ENCODE measurements at places on chromosomes 5 and 9.

DNA sequence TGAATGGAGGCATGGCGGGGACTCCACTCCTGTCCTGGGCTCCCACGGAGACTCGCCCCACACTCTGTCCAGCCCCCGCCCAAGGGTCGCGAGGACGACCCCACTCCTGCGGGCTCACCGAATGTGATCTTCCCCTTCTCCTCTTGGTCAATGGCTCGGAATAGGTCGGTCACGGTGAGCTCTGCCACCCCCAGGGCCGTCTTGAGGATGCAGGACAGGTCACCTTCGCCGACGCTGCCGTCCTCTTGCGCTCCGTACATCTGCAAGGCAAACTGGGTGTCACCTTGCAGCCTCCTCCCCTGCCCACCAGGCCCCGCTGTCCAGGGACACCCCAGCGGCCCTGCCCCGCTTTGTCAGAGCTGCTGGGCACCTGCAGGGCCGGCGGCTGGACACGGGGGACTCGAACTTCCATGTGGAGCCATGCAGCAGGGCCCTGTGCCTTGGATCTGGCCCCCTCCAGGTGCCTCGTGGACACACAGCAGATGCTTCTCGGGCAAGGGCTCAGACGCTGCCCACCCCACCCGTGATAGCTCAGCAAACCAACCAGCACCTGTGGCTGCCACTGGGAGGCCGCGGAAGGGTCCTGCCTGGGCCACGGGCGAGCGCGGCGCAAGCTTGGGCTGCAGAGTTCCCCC is 21.5 kb upstream of the SLC6A3 start:
- no peak for DNase-seq

DNA sequence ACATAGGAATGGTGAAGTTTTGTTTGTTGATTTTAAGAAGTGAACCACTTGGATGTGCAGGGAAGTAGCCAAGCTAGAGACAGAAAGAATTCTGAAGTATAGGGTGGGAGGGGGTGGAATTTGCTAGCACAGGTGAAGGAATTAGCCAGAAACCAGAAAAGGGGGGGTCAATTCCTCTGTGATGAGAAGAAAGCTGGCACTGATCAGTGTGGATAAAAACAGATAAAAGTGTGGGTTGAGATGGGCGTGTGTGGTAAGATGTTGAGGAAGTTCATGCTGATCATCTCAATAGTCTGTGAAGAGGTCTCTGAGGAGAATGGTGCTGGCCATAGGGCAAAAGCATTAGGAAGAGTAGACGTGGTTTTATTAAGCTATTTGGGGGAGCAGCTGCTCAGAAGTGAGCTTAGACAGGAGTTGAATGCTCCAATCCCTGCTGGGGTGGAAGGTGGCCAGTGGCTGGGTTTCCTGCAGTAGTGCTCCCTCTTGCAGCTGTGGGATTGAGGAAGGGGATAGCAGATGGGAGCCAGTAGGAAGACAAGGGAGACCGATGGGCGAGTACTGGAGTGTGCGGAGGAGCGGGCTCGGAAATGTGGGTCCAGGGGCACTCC is 88.7 kb upstream of the ELL2 start:
- DNase-seq = no peak

- DNase-seq = no peak
Measured at GRCh38 chr9:77562019-77562748, 85.9 kb downstream of the GNA14 start.

- no peak for DNase-seq
Measured at GRCh38 chr9:69141851-69142250, 32.2 kb upstream of the TJP2 start.

- no peak for DNase-seq
Measured at GRCh38 chr9:132854832-132855231, 23.3 kb downstream of the AK8 start.

GRCh38 chr9:108142504-108143201 is 653.1 kb upstream of the KLF4 start:
- DNase-seq = no peak

DNA sequence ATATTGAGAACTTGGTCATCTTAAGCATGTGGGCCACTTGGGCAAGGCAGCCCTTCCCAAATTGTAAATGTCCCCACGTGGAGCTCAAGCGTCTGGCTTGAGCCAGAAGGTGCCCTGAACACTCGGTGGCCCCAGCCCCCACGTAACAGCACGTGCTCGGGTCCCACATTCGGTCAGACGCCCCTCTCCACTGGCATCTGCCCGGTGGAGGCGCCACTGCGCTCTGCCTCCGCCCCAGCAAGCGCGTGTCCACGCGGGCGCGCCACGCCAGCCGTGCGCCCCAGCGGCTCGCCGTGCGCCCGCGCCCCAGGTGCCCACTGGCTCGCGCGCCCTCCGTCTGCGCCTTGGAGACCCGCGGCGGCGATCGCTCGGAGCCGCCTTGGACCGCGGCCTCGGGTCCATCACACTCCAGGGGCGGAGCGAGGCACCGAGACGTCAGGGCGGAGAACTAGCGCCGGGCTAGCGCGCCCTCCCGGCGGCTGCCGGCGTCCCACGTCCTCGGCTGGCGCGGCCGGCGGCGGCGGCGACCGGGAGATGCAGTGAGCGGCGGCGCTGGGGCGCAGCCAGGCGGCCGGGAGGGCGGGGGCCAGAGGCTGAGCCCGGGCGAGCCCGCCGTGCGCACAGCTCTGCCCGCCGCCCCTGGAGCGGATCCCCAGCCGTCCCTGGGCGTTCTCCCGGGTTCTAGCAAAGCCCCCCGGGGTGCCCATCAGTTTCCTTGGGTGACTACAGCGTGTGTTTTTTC is at the start of gene PALM2AKAP2:
Gene PALM2AKAP2 (plus strand): TSS at position 488 of the 742 bp plus-strand sequence. CDS start 291 bp downstream, outside the sequence.
- peak; percentile 9 for DNase-seq

DNA sequence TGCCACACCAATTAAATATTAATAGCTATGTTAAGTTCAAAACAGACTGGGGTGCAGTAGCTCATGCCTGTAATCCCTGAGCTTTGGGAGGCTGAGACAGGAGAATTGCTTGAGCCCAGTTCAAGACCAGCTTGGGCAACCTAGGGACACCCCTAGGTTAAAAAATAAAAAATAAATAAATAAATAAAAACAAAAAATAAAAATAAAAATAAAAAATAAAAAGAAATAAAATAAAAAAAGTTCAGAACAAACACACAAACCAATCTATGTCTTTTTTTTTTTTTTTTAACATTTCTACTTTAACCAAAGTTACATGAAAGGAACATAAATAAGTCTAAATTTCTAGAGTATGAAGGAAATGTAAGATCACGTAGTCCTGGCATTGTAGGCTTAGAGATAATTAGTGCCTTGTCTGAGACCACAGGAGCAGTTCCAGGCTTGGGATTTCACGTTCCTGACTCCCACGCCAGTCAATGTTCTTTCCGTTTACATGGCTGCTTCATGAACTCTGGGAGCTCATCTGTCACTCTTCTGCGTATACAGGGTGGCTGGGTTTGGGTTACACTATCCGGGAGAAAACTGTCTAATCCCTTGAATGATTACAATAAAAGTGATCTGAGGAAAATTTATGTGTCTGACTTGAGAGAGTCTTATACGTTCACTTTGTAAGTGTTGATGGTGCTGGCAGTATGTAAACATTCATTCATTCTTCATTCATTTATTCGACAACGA is 85.2 kb downstream of the KIAA1958 start:
- DNase-seq = no peak

DNA sequence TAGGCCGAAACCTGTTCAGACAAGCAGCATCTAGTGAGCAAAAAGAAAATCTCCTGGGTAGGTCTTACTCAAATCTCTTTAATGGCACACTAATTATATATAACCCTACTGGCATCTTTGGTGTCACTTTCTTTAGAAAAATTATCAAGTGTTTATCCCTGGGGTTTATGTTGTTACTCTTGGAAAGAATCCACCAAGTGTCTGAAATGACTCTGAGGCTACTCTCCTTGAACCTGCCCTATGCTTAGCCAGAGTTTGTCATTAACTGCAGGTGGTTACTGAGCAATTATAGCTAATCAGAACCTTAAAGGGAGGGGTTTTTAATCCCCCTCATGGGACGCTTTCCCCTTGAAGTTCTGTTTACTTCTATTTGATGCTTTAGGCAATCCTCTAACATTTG is 381.9 kb downstream of the PLK2 start:
- DNase-seq = no peak

GRCh38 chr5:126460977-126461376 is 37.8 kb downstream of the GRAMD2B start:
- no peak for DNase-seq

GRCh38 chr5:111144352-111144930 is 52.3 kb downstream of the WDR36 start:
- DNase-seq = no peak

DNA sequence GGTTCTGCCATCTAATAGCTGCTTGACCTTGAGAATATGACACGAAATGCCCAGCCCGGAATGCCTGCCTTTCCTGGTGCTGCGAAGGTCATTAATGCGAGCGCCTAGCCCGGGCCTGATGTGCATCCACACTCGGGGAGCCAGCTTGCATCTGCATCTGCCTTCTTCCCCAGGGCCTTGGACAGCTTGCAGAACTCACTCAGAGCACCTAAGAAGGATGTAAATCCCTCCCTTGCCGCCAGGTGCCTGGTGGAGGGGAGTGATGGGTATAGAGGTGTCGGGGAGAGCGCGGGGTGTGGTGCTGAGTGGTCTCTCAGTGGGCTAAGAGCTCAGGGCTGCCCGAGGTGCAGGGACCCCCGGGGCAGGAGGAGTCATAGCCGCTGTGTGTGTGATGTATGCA is 127.2 kb downstream of the MRPL36 start:
- DNase-seq = no peak

All from NCI-H1417 treated with DMSO at 0.1 percent for 48 hours (cell line).